NCI-H2081 treated with DMSO at 0.1 percent for 48 hours (cell line): ENCODE measurements at places on chromosomes 16 and 17.

DNA sequence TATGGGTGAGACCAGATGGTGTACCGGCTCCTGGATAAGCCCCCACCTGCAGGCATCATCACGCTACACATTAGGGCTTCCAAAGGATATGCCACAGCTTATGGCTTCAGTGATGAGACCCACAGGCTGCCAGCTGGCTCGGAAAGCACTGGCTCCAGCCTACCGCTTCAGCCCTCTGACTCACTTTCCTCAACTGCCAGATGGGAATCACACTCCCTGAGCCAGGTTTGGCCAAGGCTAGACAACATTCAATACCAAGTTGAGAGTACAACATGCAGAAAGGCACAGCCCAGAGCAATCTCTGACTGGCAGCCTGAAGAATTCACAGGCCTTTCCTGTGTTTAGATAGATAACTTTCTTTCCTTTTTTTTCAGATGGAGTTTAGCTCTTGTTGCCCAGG, 10.3 kb downstream of the CENPV start:
- no peak for DNase-seq

GRCh38 chr17:19508577-19508867, 25.1 kb upstream of the SLC47A1 start:
- DNase-seq, result no peak

DNA sequence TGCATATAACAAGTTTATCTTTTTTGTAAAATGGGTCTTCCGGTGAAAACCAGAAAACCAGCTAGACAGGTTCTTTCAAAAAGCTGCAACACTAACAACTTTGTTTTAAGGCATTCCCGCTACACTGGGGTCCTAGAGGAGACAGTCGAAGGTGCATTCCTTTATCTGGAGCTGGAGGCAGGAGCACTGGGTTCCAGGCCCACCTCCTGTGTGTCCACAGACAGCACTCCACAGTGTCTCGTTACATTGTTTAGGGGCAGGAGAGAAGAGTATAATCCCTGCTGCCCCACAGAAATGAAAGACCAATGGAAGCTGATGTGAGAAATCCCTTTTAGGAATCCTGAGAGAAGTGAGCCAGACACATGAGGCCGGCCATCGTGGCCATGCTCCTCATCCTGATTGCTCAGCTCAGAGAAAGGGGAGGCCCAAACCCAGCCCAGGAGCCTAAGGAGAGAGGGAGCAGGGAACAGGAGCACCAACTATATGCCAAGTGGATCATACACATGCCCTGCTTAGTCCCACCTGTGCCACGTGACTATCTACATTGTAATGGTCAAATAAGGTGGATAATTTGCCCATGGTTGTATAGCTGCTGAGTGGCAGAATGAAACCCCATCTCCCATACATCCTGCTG, 59.5 kb downstream of the CCDC182 start:
- no peak for DNase-seq

- DNase-seq, result peak; percentile 54
These were observed 45.7 kb downstream of the PGS1 start for GRCh38 chr17:78423961-78424675.

GRCh38 chr16:64362193-64362592, 759.7 kb downstream of the CDH11 start:
- DNase-seq, result no peak

DNA sequence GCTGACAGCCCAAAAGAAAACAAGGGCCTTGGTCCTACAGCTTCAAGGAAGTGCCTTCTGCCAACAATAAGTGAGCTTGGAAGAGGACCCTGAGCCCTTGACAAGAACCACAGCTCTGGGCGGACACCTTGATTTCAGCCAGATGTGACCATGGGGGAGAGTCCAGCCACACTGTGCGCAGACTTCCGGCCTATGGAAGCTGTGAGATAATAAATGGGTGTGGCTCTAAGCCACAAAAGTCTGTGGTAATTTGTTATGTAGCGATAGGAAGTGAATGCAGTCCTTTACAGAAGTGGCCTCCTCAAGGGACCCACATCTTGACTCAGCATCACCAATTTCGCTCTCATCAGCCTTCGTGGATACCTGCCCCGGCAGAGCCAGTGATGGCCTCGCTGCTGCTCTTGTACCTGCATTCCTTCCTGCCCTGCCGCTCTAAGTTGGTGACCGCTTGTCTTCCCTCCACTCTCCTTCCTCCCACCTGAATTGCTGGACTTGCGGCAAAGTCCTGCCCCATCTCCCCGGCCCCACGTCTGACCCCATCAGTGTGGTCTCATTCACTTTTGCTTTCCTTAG, 29.3 kb downstream of the PRSS54 start:
- no peak for DNase-seq

DNA sequence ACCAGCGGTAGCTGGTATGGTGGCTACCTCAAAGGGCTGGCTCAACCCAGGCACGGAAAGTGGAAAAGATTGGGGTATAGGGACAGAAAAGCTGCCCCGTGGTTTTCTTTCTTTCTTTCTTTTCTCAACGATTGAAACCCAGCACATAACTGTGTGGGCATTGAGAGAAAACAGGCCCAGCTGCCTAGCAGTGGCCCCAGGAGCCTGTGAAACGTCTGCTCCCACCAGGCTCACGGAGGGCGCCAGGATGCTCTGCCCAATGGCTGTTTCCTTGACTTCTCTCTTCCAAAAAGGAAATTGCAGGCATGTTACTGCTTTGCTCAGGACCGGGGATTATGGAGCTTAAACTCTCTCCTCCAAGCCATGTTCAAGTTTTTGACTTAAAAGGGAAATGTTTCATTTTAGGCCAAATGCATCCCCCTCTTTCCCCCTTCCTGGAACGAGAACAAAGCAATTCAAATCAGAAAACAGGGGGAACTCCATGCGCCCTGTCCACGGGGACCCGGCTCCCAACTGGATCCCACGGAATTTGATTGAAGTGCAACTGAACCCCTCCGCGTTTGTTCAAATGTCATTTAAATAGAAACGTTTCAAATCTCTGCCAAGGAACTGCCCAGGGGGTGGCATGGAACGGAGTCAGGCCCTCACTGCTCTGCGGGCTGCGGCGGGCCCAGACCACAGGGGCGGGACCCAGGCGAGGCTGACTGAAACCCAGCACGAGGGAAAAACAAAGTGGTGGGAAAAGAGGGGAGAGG, 133.5 kb downstream of the RGS9 start:
- DNase-seq, result no peak

DNA sequence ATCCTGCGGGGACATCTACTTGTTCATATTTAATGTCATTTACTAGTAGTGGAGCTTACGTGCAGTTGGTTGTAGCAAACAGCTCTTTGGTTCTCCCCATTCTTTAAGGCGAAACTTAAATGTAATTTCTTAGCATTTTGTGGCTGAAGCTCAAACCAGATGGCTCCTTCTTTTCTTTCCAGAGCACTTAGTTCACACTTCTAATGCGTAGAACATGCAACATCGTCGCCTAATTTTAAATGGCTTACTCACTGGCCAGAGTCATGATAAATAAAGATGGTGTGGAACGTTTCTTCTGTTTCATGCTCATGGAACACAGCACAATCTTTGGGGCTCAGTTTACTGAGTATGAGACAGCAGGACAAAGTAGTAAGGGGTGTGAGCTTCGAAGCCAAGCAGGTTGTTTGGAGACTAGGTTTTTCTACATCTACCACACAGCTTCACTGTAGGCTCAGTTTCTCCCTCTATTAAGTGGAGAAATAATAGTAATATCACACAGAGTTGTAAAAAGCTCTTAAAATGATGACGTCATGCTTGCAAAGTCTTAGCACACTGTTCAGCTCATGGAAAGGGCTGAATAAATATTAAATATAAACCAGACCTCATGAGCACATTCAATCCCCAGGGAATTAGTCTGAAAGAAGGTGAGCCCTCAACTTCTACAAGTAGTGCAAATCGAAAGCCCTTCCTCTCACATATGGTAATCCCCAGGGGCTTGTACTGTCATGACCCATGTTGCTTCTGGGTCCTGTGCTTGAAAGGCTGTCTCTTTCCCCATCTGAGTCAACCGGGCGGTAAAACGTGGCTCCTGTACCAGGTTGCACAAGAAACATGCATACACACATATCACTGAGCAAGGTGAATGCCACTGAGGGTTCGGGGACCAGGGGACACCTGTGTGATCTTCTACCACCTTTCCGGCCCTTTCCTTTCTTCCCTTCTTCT, 384.3 kb downstream of the CDH13 start:
- no peak for DNase-seq

GRCh38 chr17:44955674-44956425, 8.3 kb upstream of the KIF18B start:
- no peak for DNase-seq

DNA sequence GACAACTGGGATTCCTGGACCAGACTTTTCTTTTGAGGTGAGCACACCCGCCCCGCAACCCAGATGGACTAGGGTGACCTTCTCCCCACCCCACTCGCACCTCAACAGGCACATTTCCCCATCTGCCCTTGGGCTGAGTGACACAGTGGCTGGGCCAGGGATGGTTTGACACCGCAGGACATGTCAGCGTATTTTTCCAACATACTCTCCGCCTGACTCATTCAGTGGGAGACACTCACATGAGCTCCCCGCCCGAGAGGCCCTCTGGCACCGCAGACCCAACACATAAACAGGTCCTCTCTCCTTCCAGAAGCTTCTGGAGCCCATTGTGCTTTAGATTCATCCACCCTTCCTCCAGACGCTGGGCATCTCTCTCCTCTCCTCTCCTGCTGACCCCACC, 69.4 kb downstream of the ZDHHC7 start:
- DNase-seq, result no peak

DNA sequence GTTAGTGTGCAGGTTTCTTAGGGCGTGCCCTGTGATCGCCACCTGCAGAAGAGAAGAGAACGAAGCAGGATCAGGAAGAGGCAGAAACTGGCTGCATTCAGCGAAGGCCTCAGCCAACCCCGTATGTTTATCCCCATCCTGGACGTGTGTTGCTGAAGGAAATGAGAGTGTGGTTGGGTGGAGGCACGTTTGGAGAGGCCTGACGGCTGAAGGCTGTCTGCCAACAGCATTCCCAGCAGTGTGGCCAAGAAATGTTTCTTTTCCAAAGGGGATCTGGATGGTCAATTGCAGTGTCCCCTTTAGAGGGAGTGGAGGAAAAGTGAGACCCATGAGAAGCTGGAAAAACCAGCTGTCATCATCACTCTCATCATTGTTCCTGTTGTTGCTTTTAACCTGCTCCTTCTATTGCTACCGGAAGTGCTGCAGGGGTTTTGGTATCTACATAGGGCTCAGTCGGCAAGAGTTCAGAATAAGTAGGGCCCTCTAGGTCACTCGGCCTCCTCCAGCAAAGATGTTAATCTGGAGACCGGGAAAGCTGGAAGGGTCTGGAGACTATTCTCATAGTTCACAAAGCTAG, 46.5 kb upstream of the SLC47A1 start:
- no peak for DNase-seq

GRCh38 chr16:64217789-64218535, 903.9 kb downstream of the CDH11 start:
- no peak for DNase-seq

DNA sequence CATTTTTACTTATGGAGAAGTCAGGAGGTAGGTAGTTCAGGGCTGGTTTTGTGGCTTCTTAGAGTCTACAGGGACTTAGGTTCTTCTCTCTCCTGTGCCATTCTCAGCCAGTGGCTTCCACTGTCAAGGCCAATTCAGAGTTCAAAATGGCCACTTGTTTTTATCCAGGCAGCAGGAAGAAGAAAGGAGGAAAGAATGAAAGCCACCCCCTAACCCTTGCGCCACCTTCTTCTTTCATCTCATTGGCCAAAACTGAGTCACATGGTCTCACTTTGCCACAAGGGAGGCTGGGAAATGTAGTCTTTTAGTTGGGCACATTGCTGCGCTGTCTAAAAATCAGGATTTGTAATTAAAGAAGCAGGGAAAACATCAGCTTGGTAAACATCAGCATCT, 60.8 kb upstream of the MED9 start:
- DNase-seq, result peak; percentile 11

DNA sequence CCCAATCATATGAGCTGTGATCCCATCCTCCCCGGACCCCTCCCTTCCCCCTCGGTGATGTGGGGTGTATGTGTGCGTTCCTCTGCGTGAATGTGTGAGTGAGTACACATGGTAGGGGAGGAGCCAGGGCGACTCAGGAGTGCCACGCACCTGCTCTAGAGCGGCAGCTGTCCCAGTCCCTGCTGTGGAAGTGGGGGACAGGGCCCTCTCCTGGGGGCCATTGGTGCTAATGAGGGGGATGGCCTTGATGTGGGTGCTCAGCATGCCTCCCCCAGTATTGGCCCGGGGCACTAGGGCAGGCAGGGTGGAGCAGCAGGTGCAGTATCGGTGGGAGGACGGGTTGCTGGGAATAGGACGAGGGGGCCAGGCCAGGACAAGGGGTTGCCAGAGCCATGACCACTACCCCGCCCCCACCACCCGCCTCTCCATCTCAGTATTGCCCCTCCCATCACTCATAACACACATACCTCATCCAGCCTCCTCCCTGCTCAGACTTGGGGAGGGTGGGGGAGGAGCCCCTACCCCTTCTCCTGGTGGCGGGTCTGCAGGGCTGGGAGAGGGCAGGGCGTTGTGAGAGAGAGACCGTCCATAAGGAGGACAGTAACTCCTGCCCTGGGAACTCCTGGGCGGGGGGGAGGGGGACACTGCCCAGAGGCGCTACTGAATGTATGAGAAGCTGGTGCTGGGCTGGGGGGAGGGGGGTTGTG, 8.5 kb downstream of the NR1D1 start:
- no peak for DNase-seq

- no peak for DNase-seq
These were observed 45.5 kb downstream of the CYTH1 start for GRCh38 chr17:78736526-78737079.

GRCh38 chr17:37650419-37651003, 7.3 kb upstream of the DDX52 start:
- DNase-seq, result no peak

GRCh38 chr17:27553019-27553511, 77.9 kb upstream of the LGALS9 start:
- no peak for DNase-seq

- DNase-seq, result no peak
These were observed at the start of gene TOX3 for GRCh38 chr16:52547004-52547833. TSS of gene TOX3 (minus strand) at chr16:52547143. CDS start at chr16:52546723, 420 bp downstream.

DNA sequence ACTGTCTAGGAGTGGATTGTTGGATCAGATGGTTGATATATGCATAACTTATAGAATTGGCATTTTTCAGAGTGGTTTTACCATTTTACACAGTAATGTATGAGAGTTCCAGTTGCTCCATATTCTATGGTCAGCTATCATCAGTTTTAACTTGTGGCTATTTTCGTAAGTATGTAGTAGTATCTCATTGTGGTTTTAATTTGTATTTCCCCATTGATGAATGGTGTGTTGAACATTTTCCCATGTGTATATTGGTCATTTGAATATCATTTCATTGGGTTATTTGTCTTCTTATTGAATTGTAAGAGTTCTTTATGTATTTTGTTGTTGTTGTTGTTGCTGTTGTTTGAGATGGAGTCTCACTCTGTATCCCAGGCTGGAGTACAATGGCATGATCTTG, 6.2 kb downstream of the WNT9B start:
- DNase-seq, result no peak

DNA sequence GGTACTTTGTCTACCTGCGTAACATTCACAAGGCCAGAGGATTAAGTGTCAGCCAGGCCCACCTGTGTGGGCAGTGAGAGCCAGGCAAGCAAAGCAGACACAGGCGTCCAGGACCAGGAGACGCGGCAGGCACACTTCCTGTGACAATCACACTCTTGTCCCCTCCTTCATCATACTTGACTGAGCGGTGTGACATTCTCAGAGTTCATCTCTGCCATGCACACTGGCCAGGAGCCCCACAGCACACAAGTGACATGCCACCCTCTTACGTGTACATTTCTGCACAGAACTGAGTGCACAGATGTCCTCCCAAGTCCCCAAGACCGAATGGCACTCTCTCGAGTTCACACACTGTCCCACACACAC, 8.7 kb downstream of the PPP1R9B start:
- DNase-seq, result no peak
